ENCODE measurements at places on chromosomes 7 and 10.

GRCh38 chr10:58859526-58859925 lies 316.9 kb upstream of the PHYHIPL start:
- no peak for DNase-seq

- DNase-seq = no peak
These were observed 90.0 kb downstream of the SLIT1 start for GRCh38 chr10:97095701-97096260.

DNA sequence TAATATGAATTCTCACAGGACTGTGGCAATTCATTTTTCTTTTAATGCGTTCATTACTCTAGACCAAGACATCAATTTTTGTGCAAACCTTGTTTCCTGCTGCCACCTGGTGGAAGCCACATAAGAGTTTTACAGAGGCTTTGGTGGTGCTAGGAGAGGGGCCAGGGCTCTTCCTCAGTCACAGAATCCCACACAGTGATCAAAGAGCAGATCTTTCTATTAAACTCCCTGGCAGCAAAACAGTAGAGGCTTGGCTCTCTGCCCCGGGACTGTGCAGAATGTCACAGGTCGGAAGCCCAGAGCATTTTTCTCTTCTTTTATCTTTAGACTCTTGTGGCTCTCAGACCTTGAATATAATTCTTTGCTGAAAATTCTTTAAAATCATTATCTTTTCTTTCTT lies 506.4 kb upstream of the C7orf33 start:
- peak; percentile 56 for DNase-seq

- peak; percentile 55 for DNase-seq
These were observed 46.7 kb upstream of the PLCE1 start for GRCh38 chr10:93947055-93947454.

DNA sequence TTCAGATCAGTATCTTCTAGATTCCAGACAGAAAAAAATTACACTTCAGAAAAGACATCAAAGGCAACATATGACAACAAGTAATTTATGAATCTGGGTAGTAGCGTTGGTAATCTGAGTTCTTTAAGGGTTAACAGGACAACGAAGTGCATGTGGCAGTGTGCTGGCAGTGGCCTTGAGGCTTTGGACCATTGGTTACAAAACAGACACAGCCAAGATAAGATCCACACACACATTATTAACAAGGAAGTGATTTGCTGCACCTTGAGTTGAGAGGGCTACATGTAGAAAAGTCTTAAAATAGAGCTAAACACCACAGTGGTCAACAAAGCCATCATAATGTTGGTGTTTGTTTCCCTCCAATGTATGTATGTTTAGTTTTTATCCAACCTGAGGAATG lies 40.6 kb downstream of the AKR1D1 start:
- DNase-seq = no peak
